ENCODE measurements at places on chromosomes 1 and 21. TPM values are rescaled to one million over a fixed set of nuclear protein-coding genes. Genes with fewer than 3 reads are reported as not detected.

The HES2 gene
- total RNA-seq: not detected

The HEYL gene
- 1.00 TPM for total RNA-seq

The EDARADD gene
- total RNA-seq: not detected

The PTCH2 gene
- 0.10 TPM for total RNA-seq

The CHIT1 gene
- total RNA-seq: not detected

The LAMC2 gene
- 2.2 TPM for total RNA-seq

The GNAT2 gene
- 0.68 TPM for total RNA-seq

The PTGS2 gene
- 6.2 TPM for total RNA-seq

The TDRKH gene
- 0.12 TPM for total RNA-seq

The LCE3E gene
- not detected for total RNA-seq

The KCNJ10 gene
- total RNA-seq: not detected

The HSD3B1 gene
- not detected for total RNA-seq

The C1QB gene
- total RNA-seq: not detected

The REG4 gene
- total RNA-seq: not detected

The CCDC185 gene
- not detected for total RNA-seq

The FGR gene
- total RNA-seq: not detected

The TNFRSF1B gene
- 11.5 TPM for total RNA-seq

The TNFRSF25 gene
- 3.9 TPM for total RNA-seq

The GBP7 gene
- total RNA-seq: not detected

The KCNJ15 gene
- total RNA-seq: 0.44 TPM

The CDC73 gene
- total RNA-seq: 28.6 TPM

The MAB21L3 gene
- not detected for total RNA-seq

The OR2T2 gene
- not detected for total RNA-seq

The ERICH3 gene
- not detected for total RNA-seq

The LAPTM5 gene
- 1.3 TPM for total RNA-seq

The GSTM1 gene
- total RNA-seq: not detected

The MIB2 gene
- 40.8 TPM for total RNA-seq

The CACNA1E gene
- not detected for total RNA-seq

The RSPO1 gene
- 0.06 TPM for total RNA-seq

The LRRC71 gene
- not detected for total RNA-seq

The ATP6V1G3 gene
- not detected for total RNA-seq

The LCE2B gene
- not detected for total RNA-seq

The KCNK1 gene
- total RNA-seq: 2.3 TPM

The OR6K6 gene
- not detected for total RNA-seq

All from cardiac ventricle fibroblast (primary cell).